ENCODE measurements at places on chromosomes 1 and 21.

DNA sequence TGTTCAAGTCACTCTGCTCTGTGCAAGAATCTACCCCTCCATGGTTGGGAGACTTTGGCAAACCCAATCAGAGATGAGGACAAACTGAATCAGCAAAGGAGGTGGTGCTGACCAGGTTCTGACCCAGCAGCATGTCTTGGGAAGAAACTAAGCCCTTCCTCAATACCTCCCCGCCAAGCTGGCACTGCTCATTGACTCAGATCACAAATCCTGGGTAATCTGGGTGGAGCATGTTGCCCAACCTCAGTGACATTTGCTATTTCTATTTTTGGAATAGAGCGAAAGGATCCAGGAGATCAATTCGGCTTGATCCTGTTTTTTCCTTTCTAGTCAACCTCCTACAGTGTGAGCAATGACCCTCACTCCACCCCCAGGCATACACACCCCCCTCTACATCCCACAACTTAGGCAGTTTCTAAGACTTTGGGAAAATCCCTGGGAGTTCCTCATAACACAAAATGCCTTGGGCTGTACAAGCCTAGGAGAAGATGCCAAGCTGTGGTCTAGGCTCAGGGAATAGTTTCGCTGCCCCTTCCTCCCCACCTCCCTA, 166.8 kb upstream of the KCNJ6 start:
- DNase-seq, result no peak

GRCh38 chr1:53450225-53450624, 9.0 kb upstream of the DMRTB1 start:
- no peak for DNase-seq

DNA sequence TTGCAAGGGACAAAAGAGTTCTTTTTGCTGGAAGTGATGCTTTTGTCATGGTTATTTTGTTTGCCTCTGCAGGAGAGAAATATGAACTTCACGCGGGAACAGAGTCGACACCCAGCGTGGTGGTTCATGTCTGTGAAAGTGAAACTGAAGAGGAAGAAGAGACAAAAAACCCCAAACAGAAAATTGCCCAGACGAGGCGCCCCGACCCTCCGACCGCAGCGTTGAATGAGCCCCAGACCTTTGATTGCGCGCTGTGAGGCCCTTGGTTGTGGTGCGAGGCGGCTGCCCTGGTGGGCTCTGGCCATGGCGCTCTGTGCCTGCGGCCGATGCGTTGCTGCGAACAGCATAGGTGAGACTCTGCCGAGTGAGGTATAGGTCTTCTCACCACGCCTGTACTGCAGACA, 20.9 kb upstream of the NCMAP start:
- no peak for DNase-seq

DNA sequence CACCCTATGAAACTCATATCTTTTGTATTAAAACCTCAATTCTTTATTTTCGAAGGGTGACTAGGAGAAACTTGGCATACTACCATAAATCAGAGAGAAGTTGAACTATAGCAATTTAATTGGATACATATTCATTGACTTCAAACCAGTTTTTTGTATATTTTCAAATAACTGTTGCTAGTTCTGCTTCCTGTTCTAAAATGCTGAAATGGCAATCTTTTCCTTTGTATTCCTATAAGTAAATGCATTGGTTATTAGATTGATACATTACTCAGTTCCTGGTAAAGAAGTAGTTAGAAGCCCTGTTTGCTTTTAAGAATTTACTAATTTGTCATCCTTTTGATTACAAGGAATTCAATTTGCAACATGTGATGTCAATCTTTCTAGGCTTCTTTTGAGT, 200.0 kb downstream of the DISC1 start:
- no peak for DNase-seq

- DNase-seq, result peak; percentile 38
These were observed 279.1 kb upstream of the C1orf105 start for GRCh38 chr1:172141341-172141881.

- peak; percentile 92 for DNase-seq
These were observed 25.8 kb downstream of the TP53BP2 start for GRCh38 chr1:223819730-223820514.

DNA sequence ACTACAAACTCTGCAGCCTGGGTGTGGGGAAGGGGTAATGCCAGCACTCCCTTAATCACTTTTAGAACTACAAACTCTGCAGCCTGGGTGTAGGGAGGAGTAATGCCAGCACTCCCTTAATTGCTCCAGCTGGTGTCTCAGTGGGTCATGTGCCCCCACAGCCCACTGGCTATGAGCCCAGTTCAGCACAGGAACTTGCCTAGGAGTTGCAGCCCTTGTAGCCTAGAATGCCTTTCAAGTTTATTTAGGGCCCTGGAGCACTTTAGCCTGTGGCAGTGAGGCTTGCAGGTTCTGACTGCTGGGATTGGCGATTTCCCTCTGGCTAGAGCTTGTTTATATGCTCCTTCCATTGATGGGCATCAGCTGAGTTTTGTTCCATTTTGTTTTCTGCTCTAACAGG, 17.1 kb downstream of the VN1R5 start:
- DNase-seq, result no peak
